ENCODE measurements at places on chromosomes 1 and 21.

GRCh38 chr21:33115631-33116510, 45.9 kb downstream of the OLIG1 start:
- DNase-seq, result no peak

DNA sequence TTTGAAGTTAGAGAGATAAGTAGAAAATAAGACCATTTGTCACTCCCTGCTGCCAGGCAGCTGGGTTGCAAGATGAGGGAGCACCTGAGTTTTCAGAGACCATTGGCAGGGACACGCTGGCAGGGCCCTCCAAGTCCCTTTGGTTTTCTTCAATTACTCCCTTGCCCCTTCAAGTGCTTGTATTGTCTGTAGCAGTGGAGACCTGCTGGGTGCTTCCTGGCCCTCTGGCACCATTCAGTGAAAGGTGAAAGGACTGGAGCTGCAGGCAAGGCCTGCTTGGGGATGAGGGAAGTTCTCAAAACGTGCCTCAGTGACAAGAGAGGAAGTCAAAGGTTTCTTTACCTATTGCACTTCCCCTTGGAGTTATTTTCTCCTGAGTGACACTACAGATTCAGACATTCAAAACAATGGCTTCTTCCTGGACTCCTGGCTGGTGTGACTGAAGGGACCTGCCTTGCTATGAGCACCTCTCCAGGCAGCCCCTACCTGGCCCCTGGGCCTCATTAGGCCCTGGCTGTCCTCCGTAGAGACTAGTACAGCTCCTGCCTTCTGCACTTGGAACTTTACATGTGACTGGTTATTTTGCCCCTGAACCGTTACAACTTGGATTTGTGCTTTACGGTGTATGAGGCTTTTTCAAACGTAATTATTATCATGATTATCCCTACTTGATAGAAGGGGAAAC, 100.1 kb downstream of the C1orf21 start:
- DNase-seq, result no peak

GRCh38 chr1:16178596-16179497, 23.0 kb upstream of the EPHA2 start:
- DNase-seq, result peak; percentile 65

DNA sequence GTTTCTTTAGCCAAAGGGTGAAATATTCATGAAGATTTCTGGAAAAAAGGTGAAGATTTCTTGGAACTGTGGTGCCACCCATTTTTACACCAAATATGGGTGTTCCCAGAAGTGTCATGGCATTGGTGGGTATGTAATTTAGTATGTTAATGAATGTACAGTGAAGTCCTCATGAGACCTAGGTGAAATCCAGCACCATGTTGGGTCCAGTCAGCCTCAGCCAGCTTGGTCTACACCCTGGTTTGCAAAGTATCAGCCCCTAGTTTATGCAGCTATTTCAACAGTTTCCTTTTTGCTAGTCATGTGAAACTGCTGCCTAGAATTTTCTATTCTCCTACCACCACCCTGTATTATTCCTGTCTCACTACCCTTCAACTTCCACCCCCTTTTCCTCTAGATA, 63.1 kb upstream of the CXADR start:
- DNase-seq, result no peak

DNA sequence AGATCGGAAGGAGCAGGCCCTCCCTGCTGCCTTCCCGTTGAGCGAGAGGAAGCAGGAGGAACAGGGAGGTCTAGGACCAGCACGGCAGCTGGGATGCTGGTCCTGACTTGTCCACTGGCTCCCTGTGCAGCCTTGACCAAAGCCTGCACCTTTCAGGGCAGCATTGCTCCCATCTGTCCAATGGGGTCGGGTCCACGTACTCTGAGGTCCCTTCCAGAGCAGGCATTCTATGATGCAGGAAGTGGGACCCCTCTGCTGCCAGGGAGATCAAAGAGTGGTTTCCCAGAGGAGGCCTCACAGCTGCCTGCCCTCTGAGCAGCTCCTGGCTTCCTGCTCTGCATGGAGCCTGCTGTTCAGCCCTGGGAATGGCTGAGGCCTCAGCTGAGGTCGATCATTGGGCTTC, 21.7 kb upstream of the ZNF362 start:
- DNase-seq, result no peak

DNA sequence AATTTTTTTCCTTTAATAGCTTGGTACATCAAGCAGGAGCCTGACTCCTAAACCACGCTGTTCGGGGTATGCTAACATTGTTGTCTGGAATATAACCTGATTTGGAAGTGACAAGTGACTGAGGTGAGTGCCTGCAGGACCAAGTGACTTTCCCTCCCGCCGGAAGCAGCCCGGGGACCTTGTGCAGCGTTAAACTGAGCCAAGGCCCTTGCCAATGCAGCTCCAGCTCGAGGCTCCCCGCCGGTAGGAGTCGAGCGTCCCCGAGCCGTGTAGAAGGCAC, 716 bp upstream of the MTARC1 start:
- peak; percentile 36 for DNase-seq

- no peak for DNase-seq
Observed at GRCh38 chr1:21188235-21188634, 11.5 kb upstream of the EIF4G3 start.

DNA sequence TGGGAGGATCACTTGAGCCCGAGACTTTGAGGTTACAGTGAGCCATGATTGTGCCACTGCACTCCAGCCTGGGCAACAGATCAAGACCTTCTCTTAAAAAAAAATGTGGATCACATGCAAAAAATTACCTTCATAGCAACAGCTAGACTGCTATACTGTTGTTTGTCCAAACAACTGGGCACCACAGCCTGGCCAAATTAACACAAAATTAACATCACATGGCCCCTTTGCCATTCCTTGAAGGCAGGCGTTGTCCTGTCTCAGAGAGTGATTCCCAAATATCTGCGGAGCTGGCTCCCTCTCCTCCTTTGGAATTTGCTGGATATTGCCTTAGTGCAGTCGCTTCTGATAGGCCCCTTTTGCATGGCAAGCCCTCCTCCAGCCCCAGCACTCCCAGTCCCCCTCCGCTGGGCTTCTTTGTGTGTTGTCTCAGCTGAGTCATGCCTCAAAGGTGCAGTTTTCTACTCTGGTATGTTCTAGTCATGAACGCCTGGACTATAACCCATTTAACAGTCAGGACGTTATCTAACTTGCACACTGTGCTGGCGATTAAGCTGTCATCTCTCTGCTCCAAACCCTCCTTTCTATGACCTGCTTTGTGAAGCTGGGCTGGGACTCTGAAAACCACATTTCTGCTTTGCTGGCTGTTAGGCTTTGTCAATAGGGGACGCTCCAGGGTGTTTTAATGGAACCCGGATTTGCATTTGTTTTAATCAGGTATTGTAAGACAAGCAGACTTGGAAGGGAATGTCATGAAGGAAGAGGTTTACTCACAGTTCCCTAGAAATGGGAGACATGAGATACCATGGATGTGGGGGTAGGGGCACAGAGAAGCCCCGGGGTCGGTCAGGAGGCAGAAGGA, 20.1 kb upstream of the HPCAL4 start:
- no peak for DNase-seq

DNA sequence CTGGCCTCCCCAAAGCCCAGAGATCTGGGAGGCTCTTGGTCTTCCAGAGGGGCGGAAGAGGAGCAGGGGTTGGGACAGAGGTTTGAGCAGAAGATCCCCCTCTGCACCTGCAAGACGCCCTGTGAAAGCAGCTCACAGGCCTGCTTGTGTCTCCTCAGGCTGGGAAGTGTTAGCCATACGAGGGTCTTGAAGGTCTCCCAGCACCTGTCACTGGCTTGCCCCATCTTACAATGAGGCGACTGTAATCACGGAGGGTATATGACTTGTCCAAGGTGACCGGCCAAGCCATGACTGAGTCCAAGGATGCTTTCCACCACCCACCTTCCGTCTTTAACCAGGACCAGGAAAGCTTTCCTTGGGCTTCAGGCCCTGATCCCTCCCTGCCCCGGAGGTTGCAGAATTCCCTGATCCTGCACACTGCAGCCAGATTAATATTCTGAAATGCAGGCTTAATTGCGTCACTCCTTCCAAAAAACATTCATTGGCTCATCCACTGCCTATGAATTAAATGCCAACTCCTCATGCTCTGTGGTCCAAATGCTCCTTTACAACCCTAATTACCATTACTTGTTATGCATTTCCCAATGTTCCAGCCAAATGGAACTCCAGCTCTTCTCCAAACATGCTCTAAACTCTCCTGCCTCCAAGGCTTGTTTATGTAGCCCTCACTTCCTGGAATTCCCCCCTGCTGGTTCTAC, 64.0 kb downstream of the DDX20 start:
- DNase-seq, result no peak

DNA sequence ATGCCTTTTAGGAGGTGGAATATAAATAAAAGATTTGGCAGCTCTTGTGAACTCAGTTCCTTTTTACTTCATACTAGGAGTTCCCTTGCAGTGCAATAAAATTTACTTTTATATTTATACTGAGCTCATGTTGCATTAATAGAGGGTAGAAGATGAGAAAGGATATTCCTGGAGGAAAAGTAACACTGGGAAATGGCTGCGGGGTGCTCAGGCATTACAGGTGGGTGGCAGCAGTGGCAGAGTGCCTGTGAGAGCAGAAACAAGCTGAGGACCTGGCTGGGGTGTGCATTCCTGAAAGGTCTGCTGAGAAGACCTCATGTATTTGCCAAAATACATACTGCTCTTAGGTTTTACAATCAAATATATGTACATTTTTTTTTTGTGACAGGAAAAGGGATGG, 126.9 kb downstream of the COQ8A start:
- no peak for DNase-seq

DNA sequence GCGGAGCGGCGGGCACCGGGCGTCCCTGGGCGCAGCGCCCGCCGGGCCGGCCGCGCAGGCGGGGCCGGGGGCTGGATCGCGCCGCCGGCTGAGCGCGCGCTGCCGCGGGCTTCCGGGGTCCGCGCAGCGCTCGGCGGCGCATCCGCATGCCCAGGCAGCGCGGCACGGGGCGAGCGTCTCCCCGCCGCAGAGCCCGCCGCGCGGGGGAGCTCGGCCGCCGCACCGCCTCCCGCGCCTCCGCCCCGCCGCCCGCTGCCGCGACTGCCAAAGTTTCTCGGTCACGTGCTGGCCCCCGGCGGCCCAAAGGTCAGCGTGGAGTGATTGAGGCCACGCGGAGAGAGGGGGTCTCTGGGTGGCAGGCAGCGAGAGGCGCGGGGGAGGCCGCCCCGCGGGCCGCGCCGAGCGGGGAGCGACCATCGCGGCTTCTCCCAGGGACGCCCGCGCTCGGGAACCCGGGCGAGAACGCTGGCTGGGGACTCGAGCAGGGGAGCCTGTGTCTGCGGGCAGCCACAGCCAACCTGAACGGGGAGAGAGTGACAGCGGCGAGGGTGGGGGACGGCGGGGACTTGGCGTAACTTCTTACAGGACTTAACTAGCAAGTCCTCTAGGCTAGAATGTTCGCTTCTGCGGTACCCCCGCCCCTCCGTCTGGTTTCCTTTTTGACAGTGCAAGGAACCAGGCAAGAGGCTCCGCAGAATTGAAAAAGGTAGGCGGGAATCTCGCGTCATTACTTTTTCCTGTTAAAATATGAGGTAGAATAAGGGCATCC, at the start of gene ILDR2:
TSS of gene ILDR2 (minus strand) at position 180 of the 769 bp plus-strand sequence. CDS start 272 bp downstream, outside the sequence.
- DNase-seq, result peak; percentile 54

DNA sequence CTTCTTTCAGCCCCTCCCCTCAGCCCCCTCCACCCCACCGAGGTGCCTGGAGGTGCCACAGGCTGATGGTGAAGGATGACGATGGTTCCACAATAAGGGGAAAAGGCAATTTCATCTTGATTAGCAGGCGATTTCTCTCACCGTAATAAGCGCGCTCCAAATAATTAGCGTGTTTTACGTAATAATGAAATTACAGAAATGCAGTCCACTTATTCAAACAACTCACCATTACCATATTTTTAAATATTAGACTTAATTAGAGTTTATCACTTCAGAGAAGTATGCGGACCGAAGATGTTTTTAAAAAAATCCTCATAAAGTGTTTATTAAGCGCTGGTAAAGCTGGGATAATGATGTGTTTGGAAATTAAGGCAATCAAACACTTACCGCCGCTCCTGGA, 14.9 kb downstream of the DMAP1 start:
- DNase-seq, result no peak

DNA sequence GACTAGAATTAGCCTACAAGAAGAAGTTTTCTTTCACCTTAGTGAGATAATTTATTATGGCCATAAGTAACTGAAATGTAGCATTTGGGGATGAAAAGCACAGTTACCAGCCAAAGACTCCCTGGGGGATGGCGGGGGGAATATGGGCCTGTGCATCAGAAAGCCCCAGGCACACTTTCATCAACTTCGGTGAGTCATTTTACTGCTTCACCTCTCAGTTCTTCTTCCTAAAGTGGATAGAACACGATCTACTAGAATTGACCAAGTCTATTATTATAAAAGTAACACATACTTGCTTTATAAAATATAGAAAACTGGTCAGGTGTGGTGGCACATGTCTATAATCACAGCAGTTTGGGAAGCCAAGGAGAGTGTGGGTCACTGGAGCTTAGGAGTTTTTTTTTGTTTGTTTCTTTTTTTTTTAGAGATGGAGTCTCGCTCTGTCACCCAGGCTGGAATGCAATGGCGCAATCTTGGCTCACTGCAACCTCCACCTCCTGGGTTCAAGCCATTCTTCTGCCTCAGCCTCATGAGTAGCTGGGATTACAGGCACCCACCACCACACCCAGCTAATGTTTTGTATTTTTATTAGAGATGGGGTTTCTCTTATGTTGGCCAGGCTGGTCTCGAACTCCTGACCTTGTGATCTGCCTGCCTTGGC, 141.8 kb downstream of the ZZZ3 start:
- DNase-seq, result no peak

GRCh38 chr1:54766726-54767125, 2.4 kb upstream of the PARS2 start:
- no peak for DNase-seq

DNA sequence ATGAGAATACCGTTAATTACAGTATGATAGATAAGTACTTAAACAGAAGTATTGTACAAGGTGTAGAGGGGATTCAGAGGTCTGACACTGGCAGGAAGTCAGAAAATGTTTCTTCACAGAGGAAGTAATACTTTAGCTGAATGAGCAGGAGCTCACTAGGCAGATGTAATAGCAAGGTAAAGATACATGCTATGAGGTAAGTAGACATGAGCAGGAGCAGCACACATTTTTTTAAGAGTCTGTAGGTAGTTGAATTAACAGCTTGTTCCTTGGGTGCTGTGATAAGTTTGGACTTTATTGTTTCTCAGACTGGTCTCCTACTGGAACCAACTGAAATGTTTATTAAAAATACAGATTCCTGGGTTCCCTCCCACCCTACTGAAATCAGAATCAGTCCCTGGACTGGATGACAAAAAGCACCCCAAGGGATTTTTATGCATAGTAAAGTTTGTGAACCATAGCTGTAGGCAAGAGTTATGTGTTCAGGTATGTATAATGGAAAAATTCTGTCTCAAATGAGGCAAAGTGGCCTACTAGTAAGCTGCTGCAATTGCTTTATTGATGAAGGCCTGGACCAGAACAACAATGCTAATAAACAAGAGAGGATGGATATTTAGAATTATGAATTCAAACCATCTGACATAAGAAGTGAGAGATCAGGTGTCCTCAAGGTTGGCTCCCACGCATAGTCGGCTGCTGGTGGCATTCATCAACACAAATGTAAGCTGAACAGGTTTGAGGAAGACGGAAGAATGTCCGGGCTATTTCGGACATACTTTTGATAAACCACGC, 902 bp downstream of the AP4B1 start:
- peak; percentile 35 for DNase-seq

- DNase-seq, result no peak
Observed at GRCh38 chr1:171210355-171210754, 25.3 kb downstream of the FMO2 start.

GRCh38 chr21:39523915-39524314, 72.1 kb downstream of the SH3BGR start:
- no peak for DNase-seq

All from colonic mucosa (tissue), 4 donors.